ENCODE measurements at places on chromosomes 7 and 10.

- no peak for DNase-seq
Observed at GRCh38 chr10:23311034-23311433, 33.6 kb downstream of the C10orf67 start.

DNA sequence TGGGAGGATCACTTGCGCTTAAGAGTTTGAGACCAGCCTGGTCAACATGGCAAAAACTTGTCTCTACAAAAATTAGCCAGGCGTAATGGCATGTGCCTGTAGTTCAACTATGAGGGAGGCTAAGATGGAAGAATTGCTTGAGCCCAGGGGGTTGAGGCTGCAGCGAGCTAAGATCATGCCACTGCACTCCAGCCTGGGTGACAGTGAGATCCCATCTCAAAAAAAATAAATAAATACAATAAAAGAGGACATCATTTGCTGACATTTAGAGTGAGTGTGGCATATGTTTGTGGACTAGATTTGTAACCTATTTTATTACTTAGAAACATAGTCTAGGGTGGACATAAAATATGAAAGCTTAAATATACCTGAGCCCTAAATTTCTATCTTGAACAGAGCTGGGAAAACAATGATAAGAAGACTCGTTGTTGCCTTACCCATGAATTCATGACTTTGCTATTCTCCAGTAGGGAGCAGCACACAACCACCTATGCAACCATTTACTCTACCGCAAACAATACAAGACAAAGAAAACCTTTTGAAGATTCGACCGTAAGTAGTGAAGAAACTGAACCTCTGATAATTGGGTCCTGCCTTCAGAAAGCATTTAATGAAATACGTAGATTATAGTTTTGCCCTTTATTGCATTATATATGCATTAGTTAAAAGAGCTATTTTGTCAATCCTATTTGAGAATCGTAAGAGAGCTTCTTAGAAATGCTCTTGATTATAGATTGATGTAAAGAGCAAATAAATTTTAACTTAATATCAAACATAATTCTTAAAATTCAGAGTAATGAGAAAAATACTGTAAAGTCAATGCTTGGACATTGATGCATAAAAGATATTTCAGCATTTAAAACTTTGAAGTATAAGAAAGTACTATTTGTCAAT lies 83.5 kb downstream of the GNAT3 start:
- DNase-seq = peak; percentile 44

DNA sequence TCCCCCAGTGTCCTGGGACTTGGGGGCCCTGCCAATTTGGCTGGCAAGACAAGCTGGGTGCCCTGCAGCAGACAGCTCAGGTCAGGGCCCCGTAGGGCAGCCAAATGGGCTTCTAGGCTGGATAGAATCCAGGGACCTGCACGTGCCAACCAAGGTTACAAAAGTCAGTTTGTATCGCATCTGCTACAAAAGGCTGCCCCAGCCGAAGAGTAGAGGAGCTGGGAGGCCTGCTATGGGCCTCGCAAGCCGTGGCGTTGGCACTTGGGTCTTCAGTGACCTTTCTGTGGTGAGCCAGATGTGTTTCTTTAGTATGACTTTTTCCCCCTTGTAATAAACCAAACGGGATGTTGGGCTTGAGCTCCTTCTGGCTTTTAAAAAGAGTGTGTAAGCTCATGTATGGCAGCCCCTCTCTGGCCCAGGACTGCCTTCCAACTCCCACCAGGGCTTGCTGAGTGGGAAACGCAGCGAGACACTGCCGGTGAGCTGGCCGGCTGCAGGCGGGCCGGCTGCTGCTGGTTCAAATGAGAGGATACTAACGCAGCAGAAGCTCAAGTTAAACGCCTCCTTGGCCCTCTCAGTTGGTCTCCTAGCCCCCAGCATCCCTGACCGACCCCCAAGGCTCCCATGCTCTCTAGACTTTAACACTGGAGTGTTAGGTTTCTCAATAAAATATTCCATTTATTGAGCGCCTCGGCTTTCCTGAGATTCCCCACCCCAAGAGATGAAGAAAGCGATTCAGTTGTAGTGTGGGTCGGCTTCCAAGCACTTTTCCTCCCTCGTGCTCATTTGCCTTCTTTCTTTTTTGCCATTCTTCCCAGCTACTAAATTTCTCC lies 3.1 kb upstream of the HOXA10 start:
- DNase-seq = no peak

DNA sequence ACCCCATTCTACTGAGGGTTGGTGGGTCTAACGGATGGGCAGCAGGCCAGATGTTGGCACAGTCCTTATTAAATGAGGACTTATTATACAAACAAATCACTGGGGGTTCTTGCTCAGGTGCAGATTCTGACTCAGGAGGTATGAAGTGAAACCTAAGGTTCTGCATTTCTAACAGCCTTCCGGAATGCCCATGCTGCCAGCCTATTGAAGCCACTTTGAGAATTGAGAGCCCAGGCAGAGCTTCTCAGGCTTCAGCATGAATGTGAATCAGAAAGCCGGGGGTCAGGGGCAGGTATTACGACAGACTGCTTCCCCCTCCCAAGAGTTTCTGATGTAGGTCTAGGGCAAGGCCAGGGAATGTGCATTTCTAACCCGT lies 34.1 kb upstream of the NPFFR1 start:
- no peak for DNase-seq

- DNase-seq = no peak
Observed at GRCh38 chr10:30598105-30598776, 31.3 kb downstream of the LYZL2 start.

GRCh38 chr10:48555310-48556042 lies 49.4 kb downstream of the ARHGAP22 start:
- no peak for DNase-seq

Data from cerebellar cortex (tissue), 1 donor.